Esophagus squamous epithelium (tissue), 5 donors: ENCODE measurements at places on chromosomes 3 and 15.

GRCh38 chr3:102415553-102415952, 19.3 kb upstream of the ZPLD1 start:
- H3K27me3 ChIP-seq = no peaks in the 10 kb centered on the region
- H3K4me1 ChIP-seq = no peaks in the 10 kb centered on the region
- no peak overlapping the region for H3K4me3 ChIP-seq
- DNase-seq = no peak
- H3K27ac ChIP-seq = no peak overlapping the region

- no peaks in the 10 kb centered on the region for H3K36me3 ChIP-seq
- DNase-seq = no peak
- H3K27ac ChIP-seq = no peak overlapping the region
- H3K4me3 ChIP-seq = no peak overlapping the region
- H3K27me3 ChIP-seq = no peaks in the 10 kb centered on the region
These were observed 117.6 kb upstream of the BFSP2 start for GRCh38 chr3:133282236-133282635.

DNA sequence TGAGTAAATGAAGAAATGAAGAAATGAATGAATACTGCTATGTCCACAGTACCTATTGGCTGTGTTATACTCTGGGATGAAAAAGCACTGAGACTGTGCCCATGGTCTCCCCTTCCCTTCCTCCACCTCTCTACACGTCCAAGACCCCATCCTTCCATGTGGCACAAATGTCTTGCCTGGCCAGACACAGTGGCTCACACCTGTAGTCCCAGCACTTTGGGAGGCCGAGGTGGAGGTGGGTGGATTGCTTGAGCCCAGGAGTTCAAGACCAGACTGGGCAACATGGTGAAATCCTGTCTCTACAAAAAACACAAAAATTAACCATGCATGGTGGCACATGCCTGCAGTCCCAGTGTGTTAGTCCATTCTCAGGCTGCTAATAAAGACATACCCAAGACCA, 200.1 kb downstream of the FAM43A start:
- no peak overlapping the region for H3K27ac ChIP-seq
- no peaks in the 10 kb centered on the region for H3K27me3 ChIP-seq
- no peak overlapping the region for H3K4me3 ChIP-seq
- no peak for DNase-seq

- H3K4me1 ChIP-seq = peaks cover 9% of the 10 kb centered on the region
- peak overlapping the region; percentile 51 for H3K4me3 ChIP-seq
- no peaks in the 10 kb centered on the region for H3K36me3 ChIP-seq
- H3K27ac ChIP-seq = no peak overlapping the region
- no peaks in the 10 kb centered on the region for H3K27me3 ChIP-seq
- DNase-seq = no peak
These were observed 226.8 kb upstream of the IGF1R start for GRCh38 chr15:98421419-98422129.

GRCh38 chr15:48672206-48672605, 26.7 kb upstream of the FBN1 start:
- no peaks in the 10 kb centered on the region for H3K36me3 ChIP-seq
- peaks cover 5% of the 10 kb centered on the region for H3K4me1 ChIP-seq

GRCh38 chr3:167361948-167362347, 18.1 kb downstream of the ZBBX start:
- no peak overlapping the region for H3K4me3 ChIP-seq
- H3K27me3 ChIP-seq = no peaks in the 10 kb centered on the region
- no peak for DNase-seq

DNA sequence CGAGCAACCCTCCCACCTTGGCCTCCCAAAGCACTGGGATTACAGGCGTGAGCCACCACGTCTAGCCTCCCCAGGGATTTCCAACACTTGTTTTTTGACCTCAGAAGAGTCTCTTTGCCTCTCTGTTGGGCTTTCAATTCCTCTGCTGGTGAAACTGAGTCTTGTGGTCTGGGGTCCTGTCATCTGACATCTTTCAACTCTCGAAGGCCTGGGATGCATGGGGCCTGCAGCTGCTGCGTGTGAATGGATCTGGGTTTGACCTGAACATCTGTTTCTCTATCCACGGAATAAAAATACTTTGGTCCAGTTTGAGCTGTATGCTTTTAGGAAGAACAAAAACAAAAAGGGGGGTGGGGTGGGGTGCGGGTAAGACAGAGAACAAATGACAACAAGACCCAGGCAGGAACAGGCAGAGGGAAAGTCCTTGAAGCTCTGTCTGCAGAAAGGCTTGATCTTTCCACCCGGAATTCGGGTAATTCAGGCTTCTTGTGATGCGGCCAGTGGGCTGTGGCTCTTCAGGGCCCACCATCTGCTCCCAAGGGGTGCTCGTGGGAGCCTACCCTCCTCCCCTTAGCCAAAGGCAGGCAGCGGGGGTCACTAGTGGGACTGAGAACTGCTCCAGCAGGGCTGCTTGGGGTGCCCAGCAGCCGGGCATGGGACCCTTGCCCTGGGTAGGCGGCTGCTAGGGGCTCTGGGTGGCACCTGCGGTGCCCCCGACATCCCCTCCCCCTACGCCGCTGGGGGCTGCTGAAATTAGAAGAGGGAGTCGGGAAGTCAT, 71.5 kb downstream of the SLC12A8 start:
- H3K4me1 ChIP-seq = peaks cover 91% of the 10 kb centered on the region
- H3K27ac ChIP-seq = peak overlapping the region; percentile 85
- H3K36me3 ChIP-seq = no peaks in the 10 kb centered on the region
- no peaks in the 10 kb centered on the region for H3K27me3 ChIP-seq
- H3K4me3 ChIP-seq = peak overlapping the region; percentile 57

DNA sequence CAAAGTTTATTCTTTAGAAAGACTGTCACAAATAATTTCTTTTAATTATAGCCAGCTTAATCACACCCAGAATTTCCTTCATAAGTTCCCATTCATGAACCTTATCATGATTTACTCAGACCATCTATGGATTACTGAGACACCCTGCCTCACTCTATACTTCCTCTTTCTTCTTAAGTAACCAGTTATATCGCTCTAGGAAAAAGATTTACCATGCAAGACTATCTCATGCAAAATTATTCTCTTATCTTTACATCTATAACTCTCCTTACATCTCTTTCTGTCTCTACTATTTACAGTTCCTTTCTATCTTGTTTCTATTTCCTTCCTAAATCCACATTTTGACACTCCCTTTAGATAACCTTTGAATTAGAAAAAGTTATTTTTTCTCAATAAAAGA, 316.8 kb downstream of the POLQ start:
- DNase-seq = no peak
- no peak overlapping the region for H3K4me3 ChIP-seq
- H3K36me3 ChIP-seq = no peaks in the 10 kb centered on the region
- H3K4me1 ChIP-seq = no peaks in the 10 kb centered on the region

DNA sequence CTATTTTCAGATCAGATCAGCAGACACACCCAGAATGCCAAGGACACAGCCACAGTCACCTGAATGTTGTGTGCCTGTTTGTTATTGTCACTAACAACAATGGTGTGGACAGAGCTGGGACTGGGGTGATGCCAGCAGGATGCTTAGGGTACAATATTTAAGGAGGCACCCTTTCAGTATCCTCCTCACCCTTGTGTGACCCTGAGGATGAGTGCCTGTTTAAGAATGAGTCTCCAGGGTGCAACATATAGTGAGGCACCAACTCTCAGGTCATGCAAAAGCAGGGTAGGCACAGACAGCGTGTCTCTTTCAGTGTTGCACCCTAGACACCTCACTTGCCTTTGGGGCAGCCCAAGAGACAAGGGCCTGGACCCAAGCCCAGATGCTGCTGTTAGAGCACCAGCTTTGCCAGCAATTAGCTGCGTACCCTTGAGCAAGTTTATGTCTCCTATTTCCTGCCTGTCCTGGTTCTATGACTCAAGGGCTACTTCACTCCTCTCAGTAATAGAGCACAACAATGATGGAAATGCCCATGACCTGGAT, 122.6 kb downstream of the AQP9 start:
- peaks cover 12% of the 10 kb centered on the region for H3K4me1 ChIP-seq
- no peaks in the 10 kb centered on the region for H3K27me3 ChIP-seq
- DNase-seq = no peak
- H3K27ac ChIP-seq = peak overlapping the region; percentile 64

GRCh38 chr15:75023872-75024636, 664 bp downstream of the PPCDC start:
- no peaks in the 10 kb centered on the region for H3K27me3 ChIP-seq
- DNase-seq = no peak
- peaks cover 9% of the 10 kb centered on the region for H3K36me3 ChIP-seq
- H3K27ac ChIP-seq = peak overlapping the region; percentile 94

DNA sequence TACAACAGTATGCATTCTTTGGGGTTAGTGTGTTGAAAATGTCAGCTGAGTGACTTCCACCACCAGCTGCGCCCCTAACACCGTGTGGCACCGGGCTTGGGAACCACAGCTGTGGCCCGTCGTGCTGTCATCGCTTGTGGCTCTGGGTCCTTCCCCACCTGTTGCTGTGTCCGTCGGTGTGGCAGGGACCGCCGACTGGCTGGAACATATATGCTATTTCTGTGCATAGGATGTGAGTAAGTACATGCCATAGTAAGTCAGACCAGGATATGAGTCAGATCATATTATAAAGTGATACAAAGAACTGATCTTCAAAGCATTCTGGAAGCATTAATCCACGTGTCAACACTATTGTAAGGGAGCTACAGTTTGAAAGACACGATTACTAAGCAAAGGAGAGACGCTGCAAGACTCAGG, 31.9 kb downstream of the EHD4 start:
- H3K4me3 ChIP-seq = no peak overlapping the region
- H3K4me1 ChIP-seq = peaks cover 48% of the 10 kb centered on the region
- peak overlapping the region; percentile 75 for H3K27ac ChIP-seq
- no peak for DNase-seq
- no peaks in the 10 kb centered on the region for H3K27me3 ChIP-seq

- no peaks in the 10 kb centered on the region for H3K36me3 ChIP-seq
- no peak for DNase-seq
- H3K4me3 ChIP-seq = no peak overlapping the region
- no peaks in the 10 kb centered on the region for H3K4me1 ChIP-seq
These were observed 26.7 kb downstream of the MCF2L2 start for GRCh38 chr3:183401678-183402077.

GRCh38 chr15:90423801-90424319, 35.8 kb downstream of the IQGAP1 start:
- no peak for DNase-seq
- no peak overlapping the region for H3K4me3 ChIP-seq
- H3K4me1 ChIP-seq = peaks cover 25% of the 10 kb centered on the region

DNA sequence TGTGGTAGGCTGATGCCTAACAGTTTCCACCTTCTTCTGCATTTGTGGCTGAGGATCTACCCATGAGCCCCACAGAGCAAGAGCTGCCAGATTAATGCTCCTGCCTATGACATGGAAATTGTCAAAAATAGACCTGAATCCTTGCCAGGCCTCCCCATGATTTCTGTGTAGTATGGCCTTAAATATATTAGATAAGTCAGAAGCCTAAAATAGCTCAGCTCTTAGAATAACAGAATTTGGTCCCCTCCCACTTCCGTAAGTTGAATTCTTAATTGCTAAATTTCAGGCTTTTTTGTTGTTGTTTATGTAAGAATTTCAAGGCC, 129.0 kb downstream of the SERPINI1 start:
- DNase-seq = no peak
- no peaks in the 10 kb centered on the region for H3K36me3 ChIP-seq
- H3K4me3 ChIP-seq = no peak overlapping the region
- no peak overlapping the region for H3K27ac ChIP-seq
- no peaks in the 10 kb centered on the region for H3K4me1 ChIP-seq
- H3K27me3 ChIP-seq = no peaks in the 10 kb centered on the region

GRCh38 chr3:108453565-108453964, 56.8 kb downstream of the MYH15 start:
- H3K27ac ChIP-seq = no peak overlapping the region
- no peaks in the 10 kb centered on the region for H3K4me1 ChIP-seq
- H3K27me3 ChIP-seq = no peaks in the 10 kb centered on the region
- H3K4me3 ChIP-seq = no peak overlapping the region

- H3K4me1 ChIP-seq = peaks cover 14% of the 10 kb centered on the region
- DNase-seq = no peak
- no peaks in the 10 kb centered on the region for H3K36me3 ChIP-seq
- peak overlapping the region; percentile 72 for H3K4me3 ChIP-seq
- peaks cover 17% of the 10 kb centered on the region for H3K27me3 ChIP-seq
These were observed 992 bp downstream of the RHOV start for GRCh38 chr15:40872791-40873693.

DNA sequence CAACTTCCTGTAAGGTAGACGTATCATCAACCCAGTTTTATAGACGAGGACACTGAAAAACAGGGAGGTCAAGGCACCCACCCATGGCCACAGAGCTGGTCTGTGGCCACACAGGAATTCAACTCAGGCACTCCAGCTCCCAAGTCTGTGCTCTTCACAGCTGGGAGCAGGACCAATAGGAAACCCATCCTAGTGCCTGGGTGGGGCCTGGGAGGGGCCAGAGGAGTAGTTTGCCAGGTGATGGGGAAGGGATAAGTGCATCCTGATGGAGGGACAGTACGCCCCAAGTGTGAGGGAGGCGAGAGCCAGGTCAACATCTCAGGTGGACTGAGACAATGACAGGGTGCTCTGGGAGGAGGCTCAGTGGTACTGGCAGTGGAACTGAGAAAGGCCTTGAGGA, 22.0 kb downstream of the KIF9 start:
- H3K4me1 ChIP-seq = no peaks in the 10 kb centered on the region
- H3K27me3 ChIP-seq = no peaks in the 10 kb centered on the region
- no peak overlapping the region for H3K27ac ChIP-seq
- DNase-seq = no peak
- no peak overlapping the region for H3K4me3 ChIP-seq

DNA sequence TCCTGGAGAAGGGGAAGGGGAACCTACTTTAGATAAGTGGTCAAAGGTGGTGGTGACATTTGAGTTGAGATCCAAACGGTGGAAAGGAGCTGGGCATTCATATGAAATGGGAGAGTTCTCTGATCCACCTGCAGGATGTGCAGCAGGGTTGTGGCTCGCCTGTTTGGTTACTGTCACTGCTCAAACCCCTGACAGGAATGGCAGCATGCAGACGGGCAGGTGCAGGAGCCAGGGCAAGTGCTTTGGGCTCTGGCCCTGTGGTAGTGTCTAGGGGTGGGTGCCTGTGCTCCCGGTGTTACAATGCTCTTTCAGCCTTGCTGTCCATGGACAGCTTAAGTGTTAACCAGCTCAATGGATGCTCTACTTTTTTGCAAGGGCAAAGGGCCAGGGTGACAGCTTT, 18.5 kb downstream of the PAQR9 start:
- no peaks in the 10 kb centered on the region for H3K27me3 ChIP-seq
- no peaks in the 10 kb centered on the region for H3K4me1 ChIP-seq
- H3K36me3 ChIP-seq = no peaks in the 10 kb centered on the region
- no peak for DNase-seq

DNA sequence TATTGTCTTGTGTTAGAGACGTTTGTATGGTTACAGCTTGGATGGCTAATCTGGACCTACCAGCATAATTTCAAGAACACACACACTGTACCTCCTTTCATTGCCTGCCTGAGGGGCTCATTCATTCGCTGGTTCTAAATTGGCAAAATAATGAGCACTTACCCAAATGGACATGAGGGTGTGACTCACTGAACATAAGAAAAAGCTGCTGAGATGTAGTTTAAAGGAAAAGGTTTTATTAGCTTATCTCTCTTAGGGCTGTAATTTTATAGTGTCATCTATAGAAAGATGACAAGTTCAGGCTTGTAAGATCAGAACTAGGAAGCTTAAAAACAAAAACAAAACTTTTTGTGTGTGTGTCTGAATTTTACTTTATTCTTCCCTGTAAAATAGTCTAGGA, 120.7 kb upstream of the WNT7A start:
- H3K27ac ChIP-seq = peak overlapping the region; percentile 58
- H3K4me3 ChIP-seq = no peak overlapping the region
- no peaks in the 10 kb centered on the region for H3K27me3 ChIP-seq
- peaks cover 12% of the 10 kb centered on the region for H3K4me1 ChIP-seq
